Daoy (cell line): ENCODE measurements at places on chromosomes 12 and 14. TPM values are rescaled to one million over a fixed set of nuclear protein-coding genes. Genes with fewer than 3 reads are reported as not detected.

DNA sequence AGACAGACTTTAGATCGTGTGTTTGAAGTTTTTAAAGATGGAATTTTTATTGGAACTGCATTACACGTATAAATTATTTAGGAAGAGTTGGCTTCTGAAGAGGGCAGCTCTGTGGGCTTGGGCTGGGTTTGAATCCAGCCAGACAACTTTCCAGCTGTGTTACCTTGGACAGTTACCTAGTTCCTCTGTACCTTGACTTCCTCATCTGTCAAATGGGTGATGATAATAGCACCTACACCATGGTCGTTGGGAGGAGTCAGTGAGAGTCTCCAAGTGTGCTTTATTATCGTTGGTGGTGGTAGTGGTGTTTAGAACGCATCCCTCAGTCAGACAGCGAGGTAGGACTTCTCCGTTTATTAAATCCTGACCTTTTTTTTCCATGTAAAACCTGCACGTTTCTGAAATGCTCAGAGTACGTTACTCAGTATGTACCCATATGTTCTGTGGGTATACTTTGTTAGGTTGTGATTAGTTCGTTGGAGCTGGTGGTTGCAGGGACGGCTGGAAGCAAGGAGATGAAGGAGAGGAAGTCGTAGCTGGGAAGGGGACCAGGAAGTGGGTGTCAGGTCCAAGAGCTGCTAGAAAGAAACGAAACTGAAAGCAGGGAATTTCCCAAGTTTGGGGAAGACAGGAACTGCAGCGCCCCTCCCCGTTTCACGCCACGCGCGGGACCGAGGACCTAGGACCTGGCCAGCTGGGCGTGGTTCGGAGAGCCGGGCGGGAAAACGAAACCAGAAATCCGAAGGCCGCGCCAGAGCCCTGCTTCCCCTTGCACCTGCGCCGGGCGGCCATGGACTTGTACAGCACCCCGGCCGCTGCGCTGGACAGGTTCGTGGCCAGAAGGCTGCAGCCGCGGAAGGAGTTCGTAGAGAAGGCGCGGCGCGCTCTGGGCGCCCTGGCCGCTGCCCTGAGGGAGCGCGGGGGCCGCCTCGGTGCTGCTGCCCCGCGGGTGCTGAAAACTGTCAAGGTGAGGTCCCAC is at the start of gene OAS3:
Gene OAS3, plus strand, starts transcription at position 734 of the 979 bp plus-strand sequence. Its CDS starts 57 bp downstream, at position 791.
- DNase-seq = peak; percentile 95

GRCh38 chr12:93902736-93903562 is 225.8 kb downstream of the CRADD start:
- no peak for DNase-seq

DNA sequence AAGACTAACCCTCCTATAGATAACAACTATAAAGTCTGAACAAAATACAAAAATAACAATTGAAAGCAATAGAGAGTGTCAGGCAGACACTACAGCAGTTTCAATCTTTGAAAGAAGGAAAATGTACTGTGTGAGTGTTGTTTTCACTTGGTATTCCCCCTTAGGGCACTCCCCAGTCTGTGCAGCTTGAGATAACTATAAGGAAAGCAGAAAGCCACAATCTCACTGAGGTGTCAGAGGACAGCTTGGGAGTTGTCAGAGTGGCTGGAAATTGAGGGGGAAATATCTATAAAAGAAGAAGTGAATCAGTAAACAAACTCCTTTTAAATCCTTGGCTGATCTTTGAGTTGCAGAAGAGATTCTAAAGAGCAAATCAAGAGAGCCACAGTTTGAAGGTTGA is 364.8 kb downstream of the NELL2 start:
- DNase-seq = no peak

Gene ATP2B1
- total RNA-seq = 26.9 and 37.0 TPM in 2 replicates

Gene TTC9
- 2.6 and 3.1 TPM in 2 replicates for total RNA-seq

DNA sequence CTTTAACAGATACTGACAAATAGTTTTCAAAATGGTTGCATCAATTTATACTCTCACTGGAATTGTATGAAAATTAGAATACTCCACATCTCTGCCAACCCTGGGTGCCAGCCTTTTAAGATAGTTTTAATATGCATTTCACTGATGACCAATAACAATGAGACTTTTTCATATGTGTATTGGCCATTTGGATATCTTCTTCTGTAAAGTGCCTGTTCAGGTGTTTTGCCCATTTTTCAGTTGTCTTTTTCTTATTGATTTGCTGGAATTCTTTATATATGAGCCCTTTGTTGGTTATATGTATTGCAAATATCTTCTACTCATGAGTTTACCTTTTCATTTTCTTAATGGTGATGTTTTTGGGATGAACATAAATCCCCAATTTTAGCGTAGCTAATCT is 16.7 kb upstream of the RNU6-7 start:
- DNase-seq = no peak
